CD4-positive, alpha-beta T cell treated with Interleukin-2 at 100 ng/mL for 4 hours (primary cell): ENCODE measurements at places on chromosomes 5 and 9.

- no peak for DNase-seq
These were observed 3.8 kb downstream of the NDST1 start for GRCh38 chr5:150511578-150512367.

DNA sequence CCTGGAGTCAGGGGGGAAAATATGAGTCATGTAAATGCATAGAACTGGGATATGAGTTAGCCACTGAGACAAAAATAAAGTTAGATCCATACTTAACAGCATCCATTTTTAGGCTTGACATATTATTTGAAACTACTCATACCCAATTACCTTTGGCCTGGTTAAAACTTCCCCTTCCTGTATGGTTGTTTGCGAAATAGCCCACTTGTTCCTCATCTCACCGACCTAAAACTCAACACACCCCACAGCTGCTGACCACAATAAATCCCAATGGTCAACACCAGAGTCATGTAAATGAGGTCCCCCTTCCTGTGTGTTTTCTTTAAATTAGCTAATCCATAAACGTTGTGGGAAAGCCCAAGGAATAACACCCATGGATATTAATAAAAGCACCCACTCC is 55.2 kb upstream of the TMEM215 start:
- DNase-seq = no peak

- no peak for DNase-seq
These were observed 81.4 kb downstream of the ANKH start for GRCh38 chr5:14790220-14790619.

DNA sequence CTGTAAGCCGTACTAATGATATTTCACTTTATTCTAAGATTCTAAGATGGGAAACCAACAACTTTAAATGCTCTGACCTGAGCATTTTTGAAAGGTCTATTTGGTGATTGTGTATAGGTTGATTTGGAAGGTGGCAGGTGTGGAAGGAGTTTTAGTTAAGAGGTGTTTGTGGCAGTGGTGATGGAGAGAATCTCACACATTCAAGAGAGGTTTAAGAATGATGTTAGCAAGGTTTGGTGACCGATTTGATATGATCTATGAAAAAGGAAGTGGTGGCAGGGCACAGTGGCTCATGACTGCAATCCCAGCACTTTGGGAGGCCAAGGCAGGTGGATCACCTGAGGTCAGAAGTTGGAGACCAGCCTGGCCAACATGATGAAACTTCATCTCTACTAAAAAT is 319.2 kb upstream of the CD180 start:
- DNase-seq = no peak

- no peak for DNase-seq
These were observed 107.4 kb upstream of the LHFPL2 start for GRCh38 chr5:78755822-78756429.

DNA sequence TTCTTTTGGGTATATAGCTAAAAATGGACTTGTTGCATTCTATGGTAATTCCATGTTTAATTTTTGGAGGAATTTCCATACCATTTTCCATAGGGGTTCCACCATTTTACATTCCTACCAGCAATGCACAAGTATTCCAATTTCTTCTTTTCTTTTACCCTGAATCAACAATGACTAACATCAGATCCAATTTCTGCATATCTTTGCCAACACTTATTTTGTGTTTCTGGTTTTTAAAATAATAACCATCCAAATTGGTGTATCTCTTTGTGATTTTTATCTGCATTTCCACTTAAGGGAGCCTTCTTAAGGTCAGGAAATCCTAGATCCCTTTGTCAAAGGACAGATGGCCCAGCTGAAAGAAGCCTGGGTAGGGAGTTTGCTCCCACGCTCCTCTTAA is 29.5 kb upstream of the SMU1 start:
- DNase-seq = no peak
